ENCODE measurements at places on chromosomes 5 and 9.

DNA sequence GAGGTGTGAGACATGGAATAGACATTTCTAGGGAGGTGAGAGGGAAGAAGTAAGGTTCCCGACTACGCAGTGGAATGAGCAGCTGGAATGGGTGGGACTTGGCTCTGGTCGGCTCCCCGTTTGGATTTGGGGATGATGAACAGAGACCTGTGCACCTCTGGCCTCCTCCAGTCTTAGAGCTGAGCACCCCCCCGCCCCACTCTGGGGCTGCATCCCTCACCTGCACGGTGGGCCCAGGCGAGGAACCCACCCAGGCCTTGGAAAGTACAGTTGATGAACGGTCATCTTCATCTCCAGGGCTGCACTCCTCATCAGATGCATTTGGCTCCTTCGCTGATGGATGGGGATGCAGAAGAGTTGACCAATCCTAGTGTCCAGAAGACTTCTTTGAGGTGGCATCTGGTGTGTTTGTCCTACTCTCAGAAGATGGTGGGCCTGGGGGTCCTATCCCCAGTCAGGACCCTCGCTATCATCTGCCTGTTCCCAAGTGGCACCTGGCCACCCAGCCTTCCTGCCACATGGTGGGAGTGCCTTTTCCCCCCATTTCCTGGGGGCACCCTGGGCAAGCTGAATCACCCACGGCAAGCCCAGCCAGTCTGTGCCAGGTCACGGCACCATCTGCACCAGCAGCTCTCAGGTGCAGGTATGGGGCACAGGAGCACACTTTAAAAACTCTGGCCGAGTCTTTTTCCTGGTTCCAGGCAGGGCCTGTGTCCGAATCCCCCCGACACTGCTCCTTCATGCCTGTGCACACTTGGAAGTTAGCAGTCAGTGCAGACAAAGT is 70.5 kb downstream of the GTF3C4 start:
- H3K4me1 ChIP-seq, result no peaks in the 10 kb centered on the region
- peaks cover 24% of the 10 kb centered on the region for H3K27me3 ChIP-seq
- H3K36me3 ChIP-seq, result no peaks in the 10 kb centered on the region
- H3K4me3 ChIP-seq, result no peak overlapping the region
- no peak for DNase-seq

DNA sequence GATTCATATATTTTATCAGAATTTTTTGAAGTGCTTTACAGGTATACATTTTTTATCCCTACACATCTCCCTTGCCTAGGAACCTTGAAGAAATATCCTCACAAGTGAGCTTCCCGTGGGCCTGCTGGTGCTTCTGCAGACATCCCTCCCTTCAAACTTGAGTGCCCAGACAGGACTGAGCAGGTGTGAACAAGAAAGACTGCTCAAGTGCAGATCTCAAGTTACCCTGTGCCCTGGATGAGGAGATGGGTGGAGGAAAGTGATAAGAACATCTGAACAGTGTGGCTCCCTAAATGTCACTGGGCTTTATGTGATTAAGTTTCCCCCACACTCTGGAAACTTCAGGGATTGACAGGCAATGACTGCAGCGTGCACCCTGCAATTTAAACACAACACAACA is 209.8 kb downstream of the TLE1 start:
- no peaks in the 10 kb centered on the region for H3K27me3 ChIP-seq
- no peak for DNase-seq
- no peaks in the 10 kb centered on the region for H3K36me3 ChIP-seq

- peaks cover 27% of the 10 kb centered on the region for H3K36me3 ChIP-seq
- H3K4me1 ChIP-seq, result peaks cover 22% of the 10 kb centered on the region
- no peaks in the 10 kb centered on the region for H3K27me3 ChIP-seq
- H3K4me3 ChIP-seq, result peak overlapping the region; percentile 70
- peak; percentile 9 for DNase-seq
These were observed 1.0 kb downstream of the ANKH start for GRCh38 chr5:14870337-14871213.

DNA sequence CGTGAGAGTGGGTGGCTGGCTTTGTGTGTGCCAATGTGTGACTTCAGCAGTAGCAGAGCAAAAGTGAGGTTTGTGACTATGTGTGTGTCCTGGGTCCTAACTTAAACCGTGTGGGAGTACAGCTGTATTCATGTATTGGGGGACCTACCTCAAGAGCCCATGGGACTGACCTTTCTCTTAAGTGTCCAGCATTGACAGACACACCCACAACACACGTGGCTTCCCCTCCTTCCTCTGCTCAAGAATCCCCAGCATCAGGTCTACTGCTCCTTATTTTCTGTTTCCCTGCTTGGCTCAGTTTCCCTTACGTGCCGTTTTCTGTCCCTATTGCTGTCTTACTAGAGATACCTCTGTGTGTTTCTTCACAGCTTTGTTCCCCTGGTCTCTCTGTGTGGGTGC is 616 bp downstream of the IL11RA start:
- peaks cover 25% of the 10 kb centered on the region for H3K4me1 ChIP-seq
- peaks cover 13% of the 10 kb centered on the region for H3K36me3 ChIP-seq
- H3K27me3 ChIP-seq, result peaks cover 20% of the 10 kb centered on the region
- H3K27ac ChIP-seq, result peak overlapping the region; percentile 21
- no peak for DNase-seq

GRCh38 chr5:40945111-40945510 is 35.8 kb downstream of the C7 start:
- DNase-seq, result no peak
- H3K4me1 ChIP-seq, result no peaks in the 10 kb centered on the region
- H3K27ac ChIP-seq, result no peak overlapping the region
- no peaks in the 10 kb centered on the region for H3K36me3 ChIP-seq
- H3K4me3 ChIP-seq, result no peak overlapping the region

DNA sequence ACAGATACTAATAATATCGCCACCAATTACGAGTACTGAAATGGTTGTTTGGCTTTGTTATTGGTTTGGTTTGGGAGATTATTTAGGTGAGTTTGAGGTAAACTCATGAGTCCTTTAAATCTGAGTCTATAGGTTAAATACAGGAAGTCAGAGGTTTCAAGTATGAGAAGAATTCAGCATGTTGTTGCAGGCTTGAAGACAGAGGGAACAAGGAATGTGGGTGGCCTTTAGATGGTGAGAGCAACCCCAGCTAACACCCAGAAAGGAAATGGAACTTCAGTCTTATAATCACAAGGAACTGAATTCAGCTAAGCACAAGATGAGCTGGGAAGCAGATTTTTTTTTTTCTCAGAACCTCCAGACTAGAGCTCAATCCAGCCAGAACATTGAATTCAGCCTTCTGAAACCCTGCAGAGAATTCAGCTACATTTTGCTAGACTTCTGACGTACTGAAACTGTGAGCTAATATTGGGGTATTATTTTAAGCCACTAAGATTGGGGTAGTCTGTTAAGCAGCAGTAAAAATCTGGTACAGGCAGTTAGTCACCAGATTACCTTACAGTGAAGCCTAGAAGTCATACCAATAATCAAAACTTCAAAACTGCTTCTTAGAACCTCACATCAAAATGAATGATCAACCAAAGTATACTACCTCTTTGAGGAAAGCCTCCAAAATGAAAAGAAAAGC is 216.0 kb upstream of the PUM3 start:
- no peaks in the 10 kb centered on the region for H3K4me1 ChIP-seq
- H3K36me3 ChIP-seq, result no peaks in the 10 kb centered on the region
- H3K4me3 ChIP-seq, result no peak overlapping the region
- no peak overlapping the region for H3K27ac ChIP-seq

DNA sequence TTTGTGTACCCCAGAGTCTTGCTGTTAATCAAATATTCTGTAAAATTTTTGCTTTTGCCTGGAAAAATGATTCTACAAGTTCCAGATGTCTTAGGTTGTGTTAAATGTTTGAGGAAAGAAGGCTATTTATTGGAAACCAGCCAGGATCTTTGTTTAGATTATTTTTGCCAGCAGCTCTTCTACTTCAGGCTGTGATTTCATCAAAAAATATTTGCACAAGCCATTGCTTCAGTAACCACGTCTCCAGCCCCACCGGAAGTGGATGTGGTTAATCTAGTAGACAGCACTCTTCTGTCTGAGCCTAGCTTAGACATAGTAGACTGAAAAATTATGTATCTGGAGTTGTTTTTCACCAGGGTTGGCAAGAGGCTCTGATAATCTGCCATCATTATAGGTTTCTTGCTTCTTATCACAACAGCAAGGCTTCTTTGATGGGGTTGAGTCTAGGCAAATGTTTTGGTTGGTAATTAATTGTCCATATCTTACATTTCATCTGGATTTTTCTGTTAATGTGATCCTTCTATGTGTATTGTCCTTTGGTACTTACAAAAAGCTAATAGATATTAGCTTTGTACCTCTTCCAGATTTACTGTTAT is 17.1 kb downstream of the KCTD16 start:
- peak overlapping the region; percentile 29 for H3K27ac ChIP-seq
- peak; percentile 63 for DNase-seq
- H3K27me3 ChIP-seq, result no peaks in the 10 kb centered on the region
- H3K4me1 ChIP-seq, result peaks cover under 1% of the 10 kb centered on the region

- no peaks in the 10 kb centered on the region for H3K27me3 ChIP-seq
- H3K27ac ChIP-seq, result no peak overlapping the region
- DNase-seq, result no peak
- H3K4me3 ChIP-seq, result no peak overlapping the region
These were observed 18.3 kb upstream of the IL13 start for GRCh38 chr5:132639706-132640130.

- no peaks in the 10 kb centered on the region for H3K27me3 ChIP-seq
- H3K4me3 ChIP-seq, result peak overlapping the region; percentile 13
- peak; percentile 17 for DNase-seq
- H3K27ac ChIP-seq, result peak overlapping the region; percentile 68
These were observed 119.5 kb downstream of the ANXA1 start for GRCh38 chr9:73270967-73271721.

GRCh38 chr5:170176916-170177315 is 55.9 kb upstream of the C5orf58 start:
- DNase-seq, result no peak
- no peak overlapping the region for H3K27ac ChIP-seq
- no peaks in the 10 kb centered on the region for H3K4me1 ChIP-seq
- no peak overlapping the region for H3K4me3 ChIP-seq
- no peaks in the 10 kb centered on the region for H3K36me3 ChIP-seq
